ENCODE measurements at places on chromosomes 6 and 20. TPM values are rescaled to one million over a fixed set of nuclear protein-coding genes. Genes with fewer than 3 reads are reported as not detected.

- H3K36me3 ChIP-seq: no peaks in the 10 kb centered on the region
- no peak for ATAC-seq
- no peak overlapping the region for H3K4me3 ChIP-seq
- H3K4me1 ChIP-seq: no peaks in the 10 kb centered on the region
These were observed 628.8 kb upstream of the SLC35B3 start for GRCh38 chr6:9064156-9064555.

DNA sequence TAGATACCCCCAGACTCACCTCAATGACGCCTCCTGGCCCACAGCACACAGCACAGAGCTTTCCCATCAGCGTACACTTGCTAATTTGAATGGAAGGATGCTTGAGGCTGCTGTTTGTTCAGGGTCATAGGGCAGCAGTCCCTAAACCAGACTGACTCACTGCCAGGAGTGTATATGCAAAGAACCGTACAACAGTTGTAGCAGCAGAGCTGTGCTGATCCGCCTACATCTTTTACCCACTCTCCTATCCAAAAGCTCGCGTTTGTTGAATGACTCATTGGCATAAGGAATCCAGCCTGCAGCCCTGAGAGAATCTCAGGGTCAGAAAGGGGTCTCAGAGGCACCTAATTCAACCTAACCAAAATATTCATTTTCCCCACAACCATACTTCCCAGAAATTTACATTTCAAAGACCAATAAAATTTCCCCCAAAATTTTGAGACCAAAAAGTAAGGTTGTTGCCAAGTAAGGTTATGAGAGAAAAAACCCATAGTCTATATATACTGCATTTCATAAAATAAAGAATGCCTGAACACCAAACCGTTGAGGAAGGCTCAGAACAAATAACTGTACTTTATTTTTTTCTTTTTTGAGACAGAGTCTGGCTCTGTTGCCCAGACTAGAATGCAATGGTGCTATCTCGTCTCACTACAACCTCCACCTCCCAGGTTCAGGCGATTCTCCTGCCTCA lies 35.3 kb upstream of the CCND3 start:
- H3K27me3 ChIP-seq: no peaks in the 10 kb centered on the region
- peaks cover 27% of the 10 kb centered on the region for H3K36me3 ChIP-seq
- peaks cover 35% of the 10 kb centered on the region for H3K4me1 ChIP-seq
- peak overlapping the region; percentile 84 for H3K4me3 ChIP-seq
- peak overlapping the region; percentile 90 for H3K27ac ChIP-seq

Gene EPHA7
- total RNA-seq: not detected

Gene LY86
- total RNA-seq: not detected

Gene FAM217A
- total RNA-seq: not detected

Gene CLDN20
- total RNA-seq: not detected

- no peak for ATAC-seq
- H3K27me3 ChIP-seq: no peaks in the 10 kb centered on the region
- no peak overlapping the region for H3K27ac ChIP-seq
- H3K4me1 ChIP-seq: no peaks in the 10 kb centered on the region
These were observed 32.1 kb downstream of the FAM83B start for GRCh38 chr6:54878718-54879117.

Gene HTR1E
- not detected for total RNA-seq

DNA sequence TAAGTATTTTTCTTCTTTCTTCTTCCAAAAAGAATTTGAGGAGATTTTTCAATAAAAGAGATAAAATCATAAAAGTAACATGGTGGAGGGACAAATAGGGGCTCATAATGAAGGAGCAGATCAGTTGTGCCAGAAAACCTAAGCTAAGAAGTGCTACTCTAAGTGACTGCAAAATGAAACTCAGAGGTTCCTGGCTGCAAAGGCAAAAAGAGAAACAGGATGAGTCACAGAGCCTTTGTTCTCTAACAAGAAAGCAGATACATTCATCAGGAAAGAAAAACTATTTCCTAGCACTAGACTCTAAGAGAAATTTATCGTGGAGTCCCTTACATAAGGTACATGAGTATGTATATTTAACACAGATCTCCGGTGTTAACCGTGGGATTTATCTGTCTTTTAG lies 49.8 kb downstream of the TSHZ2 start:
- H3K4me1 ChIP-seq: peaks cover 34% of the 10 kb centered on the region
- H3K4me3 ChIP-seq: peak overlapping the region; percentile 58
- peaks cover 21% of the 10 kb centered on the region for H3K36me3 ChIP-seq
- H3K27me3 ChIP-seq: no peaks in the 10 kb centered on the region
- ATAC-seq: peak; percentile 83
- H3K27ac ChIP-seq: peak overlapping the region; percentile 90

DNA sequence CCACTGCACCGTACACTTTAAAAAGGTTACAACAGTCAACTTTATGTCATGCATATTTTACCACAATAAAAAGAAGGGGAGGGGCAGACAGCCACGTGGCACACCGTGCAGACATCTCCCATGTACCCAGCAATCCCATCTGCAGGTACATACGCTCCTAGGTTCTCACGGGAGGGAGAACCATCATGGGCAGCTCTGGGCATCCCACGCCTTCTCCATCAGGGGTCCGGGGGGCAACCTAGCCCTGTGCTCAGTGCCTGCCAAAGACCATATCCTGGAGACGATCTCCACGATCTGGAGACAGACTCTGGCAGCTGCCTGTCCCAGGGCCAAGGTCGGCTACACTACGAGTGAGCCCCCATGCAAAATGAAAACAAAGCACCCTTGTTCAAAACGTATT lies 2.5 kb upstream of the BNIP5 start:
- no peak overlapping the region for H3K27ac ChIP-seq
- H3K4me3 ChIP-seq: no peak overlapping the region
- H3K4me1 ChIP-seq: peaks cover 10% of the 10 kb centered on the region
- ATAC-seq: no peak
- no peaks in the 10 kb centered on the region for H3K36me3 ChIP-seq
- peaks cover 20% of the 10 kb centered on the region for H3K27me3 ChIP-seq

DNA sequence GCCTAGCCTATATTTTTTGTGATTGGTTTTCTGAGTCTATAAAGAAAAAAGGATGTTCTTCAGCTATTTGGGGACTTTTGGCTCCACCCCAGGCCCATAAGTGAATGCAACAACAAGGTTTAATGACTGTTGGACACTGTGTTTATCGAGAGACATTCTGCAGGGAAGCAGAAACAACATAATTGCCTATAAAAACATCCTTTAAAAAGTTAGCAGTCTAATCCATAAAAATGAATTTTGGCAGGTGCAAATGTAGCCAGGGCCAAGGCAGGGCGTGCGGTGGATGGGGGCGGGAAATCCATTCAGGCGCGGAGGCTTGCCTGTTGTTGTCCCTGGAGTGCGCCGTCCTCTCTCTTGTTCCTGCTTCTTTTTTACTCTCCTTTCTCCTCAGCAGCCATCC lies 99.3 kb downstream of the PAX1 start:
- ATAC-seq: no peak
- no peaks in the 10 kb centered on the region for H3K36me3 ChIP-seq
- no peak overlapping the region for H3K27ac ChIP-seq

Gene EEF1A2
- 10.9 TPM for total RNA-seq

DNA sequence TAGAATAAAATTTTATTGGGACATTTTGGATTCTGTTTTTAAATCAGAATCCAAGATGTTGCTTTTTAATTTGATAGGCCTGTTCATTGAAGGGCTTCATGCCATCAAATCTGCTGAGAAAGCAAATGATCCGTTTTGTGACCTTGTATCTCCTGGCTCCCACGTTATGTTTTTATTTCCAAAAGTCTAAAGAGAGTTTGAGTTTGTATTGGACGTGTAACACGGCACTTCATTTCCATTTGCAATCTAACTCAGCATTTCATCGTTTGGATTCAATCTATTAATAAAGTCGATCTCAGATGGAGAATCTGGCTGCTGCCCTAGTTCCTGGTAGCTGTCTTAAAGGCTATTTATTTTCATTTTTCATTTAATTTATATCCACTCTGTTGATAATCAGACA lies 17.0 kb downstream of the KIF25 start:
- H3K27me3 ChIP-seq: peaks cover 11% of the 10 kb centered on the region
- no peaks in the 10 kb centered on the region for H3K36me3 ChIP-seq
- no peak overlapping the region for H3K27ac ChIP-seq
- no peaks in the 10 kb centered on the region for H3K4me1 ChIP-seq

Gene MOXD1
- not detected for total RNA-seq

Gene KCNS1
- total RNA-seq: 0.15 TPM

Gene RIPPLY2
- not detected for total RNA-seq

Gene CST7
- total RNA-seq: 41.7 TPM

- H3K4me3 ChIP-seq: no peak overlapping the region
- no peaks in the 10 kb centered on the region for H3K4me1 ChIP-seq
- H3K27ac ChIP-seq: no peak overlapping the region
These were observed 249.1 kb upstream of the JAG1 start for GRCh38 chr20:10922941-10923340.

- H3K27ac ChIP-seq: no peak overlapping the region
- peaks cover 3% of the 10 kb centered on the region for H3K27me3 ChIP-seq
- no peak for ATAC-seq
- no peaks in the 10 kb centered on the region for H3K4me1 ChIP-seq
- no peaks in the 10 kb centered on the region for H3K36me3 ChIP-seq
These were observed 3.4 kb downstream of the CST2 start for GRCh38 chr20:23823111-23823510.

DNA sequence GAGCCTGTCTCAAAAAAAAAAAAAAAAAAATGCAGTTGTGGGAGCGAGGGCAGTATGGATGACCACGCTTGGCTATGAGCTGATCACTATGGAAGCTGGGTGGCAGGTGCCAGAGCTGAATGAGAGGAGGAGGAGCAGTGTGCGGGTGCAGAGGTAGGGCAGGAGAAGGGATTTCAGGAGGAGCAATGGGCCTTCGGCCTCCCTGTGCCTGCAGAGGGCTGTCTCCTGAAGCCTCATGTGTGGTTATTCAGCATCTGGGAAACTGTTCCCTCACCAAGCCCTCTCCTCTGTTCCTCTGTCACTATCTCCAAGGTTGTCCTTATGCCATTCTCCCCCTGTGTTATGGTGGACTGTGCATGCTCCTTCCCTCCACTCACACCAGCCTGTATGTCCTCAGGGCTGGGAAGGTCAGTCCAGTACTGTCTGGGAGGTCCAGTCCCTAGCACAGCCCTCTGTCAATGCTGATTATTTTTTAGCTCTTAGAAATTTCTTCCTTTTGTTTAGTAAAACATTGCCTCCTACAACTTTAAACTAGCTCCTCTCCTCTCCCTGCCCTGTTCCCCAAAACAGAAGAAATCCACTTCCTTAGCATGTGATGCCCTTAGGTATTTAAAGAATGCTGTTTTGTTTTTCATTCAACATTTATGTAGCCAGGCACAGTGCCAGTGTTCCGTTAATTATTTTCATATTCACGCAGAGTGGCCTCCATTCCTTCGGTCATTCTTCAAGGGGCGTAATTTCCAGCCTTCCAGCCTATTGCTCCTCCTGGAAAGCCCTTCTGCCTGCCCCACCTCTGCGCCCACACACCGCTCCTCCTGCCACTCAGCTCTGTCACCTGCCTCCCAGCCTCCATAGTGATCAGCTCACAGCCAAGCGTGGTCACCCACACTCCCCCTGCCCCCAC lies 48.9 kb downstream of the CNBD2 start:
- no peak overlapping the region for H3K4me3 ChIP-seq
- H3K27me3 ChIP-seq: no peaks in the 10 kb centered on the region
- H3K36me3 ChIP-seq: no peaks in the 10 kb centered on the region
- no peak for ATAC-seq
- no peak overlapping the region for H3K27ac ChIP-seq

Gene EDEM2
- total RNA-seq: 19.2 TPM

- H3K27me3 ChIP-seq: no peaks in the 10 kb centered on the region
- ATAC-seq: peak; percentile 80
- H3K4me1 ChIP-seq: peaks cover 28% of the 10 kb centered on the region
These were observed at the start of gene HMGA1 for GRCh38 chr6:34236443-34237315. TSS of gene HMGA1 (plus strand) at chr6:34236873. CDS start at chr6:34240781, 3,908 bp downstream.

DNA sequence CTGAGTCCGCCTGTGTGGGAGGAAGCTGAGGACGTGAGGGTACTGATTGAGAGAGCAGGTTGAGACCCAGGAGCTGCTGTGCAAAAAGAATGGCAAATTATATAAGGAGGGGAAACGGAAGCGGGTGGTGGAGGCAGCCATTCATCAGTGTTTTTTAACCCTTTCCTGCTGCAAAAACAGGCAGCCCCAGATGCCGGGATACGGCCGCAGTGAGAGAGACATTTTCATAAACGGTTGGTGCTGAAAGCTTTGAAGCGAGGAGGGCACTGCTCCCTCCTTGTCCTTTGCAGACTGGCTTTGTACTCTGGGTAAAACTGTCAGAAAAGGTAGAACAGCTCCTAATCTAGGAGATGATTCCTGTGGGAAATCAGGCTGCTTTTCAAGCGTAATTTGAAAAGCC lies 56.4 kb downstream of the TTI1 start:
- H3K4me1 ChIP-seq: peaks cover 5% of the 10 kb centered on the region
- no peak overlapping the region for H3K4me3 ChIP-seq
- ATAC-seq: no peak
- H3K36me3 ChIP-seq: peaks cover 11% of the 10 kb centered on the region
- no peaks in the 10 kb centered on the region for H3K27me3 ChIP-seq

DNA sequence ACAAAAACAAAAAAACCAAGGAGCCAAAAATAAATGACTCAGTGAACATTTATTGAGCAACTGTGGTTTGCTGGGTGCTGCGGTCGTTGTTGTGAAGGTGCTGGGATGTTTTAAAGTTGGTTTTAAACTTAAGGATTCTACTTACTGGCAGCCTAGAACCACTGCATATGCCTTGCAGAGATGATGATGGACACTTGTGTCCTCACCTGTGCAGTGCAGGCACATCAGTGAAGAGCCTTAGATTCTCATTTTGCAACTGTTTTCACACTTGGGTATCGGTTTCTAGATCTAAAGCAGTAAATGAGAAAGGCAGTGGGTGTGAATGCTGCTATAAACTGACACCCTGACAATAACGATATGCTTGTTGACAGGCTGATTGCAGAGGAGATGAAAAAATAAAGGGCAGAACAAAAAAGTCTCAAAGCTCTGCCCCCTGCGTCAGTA lies 68.8 kb downstream of the UTRN start:
- H3K27me3 ChIP-seq: no peaks in the 10 kb centered on the region
- peak; percentile 82 for ATAC-seq
- H3K4me1 ChIP-seq: peaks cover 52% of the 10 kb centered on the region
- peak overlapping the region; percentile 78 for H3K4me3 ChIP-seq

GRCh38 chr6:138569970-138570724 lies 70.9 kb upstream of the NHSL1 start:
- H3K4me3 ChIP-seq: no peak overlapping the region
- H3K27ac ChIP-seq: no peak overlapping the region
- H3K27me3 ChIP-seq: peaks cover 7% of the 10 kb centered on the region
- no peaks in the 10 kb centered on the region for H3K4me1 ChIP-seq
- no peaks in the 10 kb centered on the region for H3K36me3 ChIP-seq

DNA sequence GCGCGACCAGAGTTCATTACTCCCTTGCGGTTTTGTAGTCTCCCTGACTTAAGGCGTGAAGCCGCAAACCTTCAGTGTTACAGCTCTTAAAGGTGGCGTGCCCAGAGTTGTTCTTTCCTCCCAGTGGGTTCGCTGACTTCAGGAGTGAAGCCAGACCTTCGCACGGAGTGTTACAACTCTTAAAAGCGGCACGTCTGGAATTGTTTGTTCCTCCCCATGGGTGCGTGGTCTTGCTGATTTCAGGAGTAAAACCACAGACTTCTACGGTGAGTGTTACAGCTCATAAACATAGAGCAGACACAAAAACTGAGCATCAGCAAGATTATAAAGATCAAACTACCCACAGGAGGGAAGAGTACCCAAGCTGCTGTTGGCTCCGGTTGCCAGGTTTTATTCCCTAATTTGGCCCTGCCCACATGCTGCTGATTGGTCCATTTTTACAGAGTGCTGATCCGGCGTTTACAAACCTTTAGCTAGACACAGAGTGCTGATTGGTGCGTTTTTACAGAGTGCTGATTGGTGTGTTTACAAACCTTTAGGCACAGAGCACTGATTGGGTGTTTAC lies 10.4 kb downstream of the TMEM14C start:
- no peaks in the 10 kb centered on the region for H3K27me3 ChIP-seq
- ATAC-seq: no peak
- peaks cover 37% of the 10 kb centered on the region for H3K36me3 ChIP-seq
- H3K4me1 ChIP-seq: peaks cover under 1% of the 10 kb centered on the region

Gene F13A1
- not detected for total RNA-seq

All from activated T-helper 17 cell treated with anti-CD3 and anti-CD28 coated beads, Interleukin-2, amount 50 U/mL, for 72 hours (primary cell).